ENCODE measurements at places on chromosomes 5 and 9. TPM values are rescaled to one million over a fixed set of nuclear protein-coding genes. Genes with fewer than 3 reads are reported as not detected.

GRCh38 chr5:173231996-173232498, 3.0 kb downstream of the NKX2-5 start:
- DNase-seq: no peak

DNA sequence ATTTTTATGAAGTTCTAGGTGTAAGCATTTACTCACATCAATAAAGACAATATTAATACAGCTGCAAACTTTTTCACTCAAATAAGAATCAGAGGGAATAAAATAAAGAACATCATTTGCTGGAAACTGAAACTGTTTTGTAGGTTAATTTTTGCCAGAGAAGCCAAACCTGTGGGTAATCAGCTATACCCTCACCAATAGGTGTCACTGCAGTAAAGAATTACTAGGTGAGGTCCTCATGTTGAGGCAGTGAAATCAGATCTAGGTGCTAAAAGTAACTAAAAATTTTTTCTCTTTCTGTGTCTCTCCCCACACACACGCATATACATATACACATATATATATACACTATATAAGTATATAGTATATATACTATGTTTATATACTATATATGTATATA, 1016.3 kb upstream of the SEMA6A start:
- DNase-seq: peak; percentile 56

DNA sequence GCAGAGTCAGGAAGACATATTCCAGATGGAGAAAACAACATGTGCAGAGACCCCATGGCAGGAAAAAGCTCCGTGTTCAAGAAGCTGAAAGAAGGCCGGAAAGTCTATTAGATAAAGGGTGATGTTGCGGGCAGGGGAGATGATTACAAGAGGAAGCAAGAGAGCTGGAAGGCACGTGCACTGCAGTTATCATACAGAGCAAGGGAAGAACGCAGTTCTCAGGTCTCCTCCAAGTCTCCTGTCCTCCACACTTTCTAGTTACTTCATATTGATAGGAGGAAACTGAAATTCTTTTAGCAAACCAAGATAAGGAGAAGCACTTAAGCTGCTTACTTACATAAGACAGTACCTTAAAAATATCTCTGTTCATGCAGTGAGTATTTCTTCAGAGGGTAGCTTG, 58.3 kb upstream of the PLPP6 start:
- no peak for DNase-seq

MLLT3 gene
- 25.7 TPM for total RNA-seq

- peak; percentile 46 for DNase-seq
Observed at GRCh38 chr9:132885720-132886333, 7.1 kb downstream of the SPACA9 start.

PCDHA12 gene
- not detected for total RNA-seq

- peak; percentile 24 for DNase-seq
Observed at GRCh38 chr5:19531374-19531952, 456.5 kb downstream of the CDH18 start.

- DNase-seq: no peak
Observed at GRCh38 chr5:120808135-120808534, 344.0 kb downstream of the PRR16 start.

NHP2 gene
- total RNA-seq: 25.5 TPM

- DNase-seq: no peak
Observed at GRCh38 chr5:134997015-134997414, 29.3 kb downstream of the CATSPER3 start.

- DNase-seq: peak; percentile 80
Observed at GRCh38 chr5:121189342-121190305, 662.1 kb upstream of the FTMT start.

DNA sequence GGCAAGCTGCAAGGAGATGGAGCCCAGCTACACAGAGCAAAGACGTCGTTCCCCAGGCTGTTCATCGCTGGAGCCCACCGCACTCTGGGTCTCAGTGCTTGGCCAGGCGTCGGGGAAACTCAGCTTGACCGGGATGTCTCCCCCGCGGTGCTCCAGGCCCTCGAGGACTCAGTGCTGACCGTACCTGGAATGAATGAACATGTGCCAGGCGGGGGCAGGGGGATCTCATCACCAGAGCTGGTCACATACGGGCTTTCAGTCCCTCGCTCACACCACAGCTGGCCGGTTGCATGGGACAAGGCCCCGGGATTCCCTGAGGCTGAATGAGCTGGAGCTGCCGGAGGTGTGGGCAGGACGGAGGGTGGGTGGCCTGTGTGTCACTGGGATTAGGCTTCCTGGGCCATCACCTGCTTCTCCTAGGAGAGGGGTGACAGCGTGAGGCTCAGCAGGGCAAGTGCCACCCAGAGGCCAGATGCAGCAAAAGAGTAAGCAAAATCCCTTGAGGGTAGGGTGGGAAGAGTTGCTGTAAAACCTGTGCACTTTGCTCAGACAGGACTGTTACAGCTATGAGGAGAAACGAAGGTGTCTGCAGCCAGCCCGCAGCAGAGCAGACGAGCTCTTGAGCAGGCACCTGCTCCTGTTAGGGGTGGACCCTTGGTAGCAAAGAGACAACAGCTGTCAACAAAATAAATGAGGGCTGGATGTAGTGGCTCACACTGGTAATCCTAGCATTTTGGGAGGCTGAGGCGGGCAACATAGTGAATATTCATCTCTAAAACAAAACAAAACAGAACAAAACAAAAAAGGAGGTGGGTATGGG, 70.7 kb upstream of the RAPGEF1 start:
- no peak for DNase-seq

DNA sequence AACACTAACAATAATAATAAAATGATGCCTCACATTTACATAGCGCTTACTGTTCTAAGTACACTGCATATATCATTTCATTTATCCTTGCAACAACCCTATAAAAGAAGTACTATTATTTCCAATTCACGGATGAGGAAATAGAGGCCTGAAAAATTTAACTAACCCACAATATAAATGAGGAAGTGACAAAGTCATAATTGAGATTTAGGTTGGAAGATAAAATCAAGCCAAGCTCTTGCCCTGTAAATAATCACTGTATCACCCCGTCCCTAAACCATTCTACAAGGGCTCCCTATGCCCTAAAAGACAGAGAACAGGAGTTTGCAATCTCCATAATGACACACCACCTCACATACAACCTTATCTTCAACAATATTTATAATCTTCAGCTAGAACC, 49.6 kb downstream of the STRBP start:
- no peak for DNase-seq

GRCh38 chr5:154576429-154576806, 98.4 kb upstream of the HAND1 start:
- DNase-seq: no peak

SELENOP gene
- total RNA-seq: 395 TPM
